ENCODE measurements at places on chromosomes 7 and 10. TPM values are rescaled to one million over a fixed set of nuclear protein-coding genes. Genes with fewer than 3 reads are reported as not detected.

- no peaks in the 10 kb centered on the region for H3K36me3 ChIP-seq
- DNase-seq: no peak
- no peak overlapping the region for H3K4me3 ChIP-seq
- peaks cover 9% of the 10 kb centered on the region for H3K4me1 ChIP-seq
- H3K27ac ChIP-seq: no peak overlapping the region
These were observed 65.1 kb upstream of the MKRN1 start for GRCh38 chr7:140544388-140544826.

The SFTPA2 gene
- not detected for total RNA-seq

The NFE2L3 gene
- total RNA-seq: 2.1 TPM

The TRPV5 gene
- not detected for total RNA-seq

The OR2F1 gene
- not detected for total RNA-seq

DNA sequence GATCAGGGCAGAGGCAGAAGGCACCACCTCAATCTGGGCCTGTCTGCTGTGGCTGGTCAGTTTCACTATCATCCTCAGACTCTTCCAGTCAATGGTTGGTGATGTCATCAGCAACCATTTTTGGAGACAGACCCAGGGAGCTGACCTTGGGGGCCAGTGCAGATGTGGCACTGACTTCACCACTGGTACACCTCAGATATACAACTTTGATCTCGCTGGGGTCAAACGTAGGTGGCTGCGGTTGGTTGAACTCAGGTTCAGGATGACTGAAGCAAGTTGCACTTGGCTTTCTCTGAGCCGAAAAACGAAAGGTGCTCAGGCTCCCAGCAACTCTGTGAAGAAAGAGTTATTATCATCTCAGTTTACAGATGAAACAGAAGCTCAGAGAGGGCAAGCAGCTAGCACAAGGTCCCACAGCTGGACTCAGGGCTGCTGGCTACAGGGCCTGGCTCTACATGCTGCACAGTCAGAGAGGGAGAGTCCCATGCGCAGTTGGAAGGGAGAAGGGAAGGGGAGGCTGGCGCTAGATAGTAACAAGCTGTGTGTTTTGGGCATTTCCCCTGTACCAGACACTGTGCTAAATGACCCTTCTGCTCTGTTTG lies 27.2 kb downstream of the ANKRD16 start:
- H3K27me3 ChIP-seq: no peaks in the 10 kb centered on the region
- H3K4me3 ChIP-seq: no peak overlapping the region
- no peaks in the 10 kb centered on the region for H3K36me3 ChIP-seq
- H3K27ac ChIP-seq: no peak overlapping the region
- peaks cover 4% of the 10 kb centered on the region for H3K4me1 ChIP-seq

DNA sequence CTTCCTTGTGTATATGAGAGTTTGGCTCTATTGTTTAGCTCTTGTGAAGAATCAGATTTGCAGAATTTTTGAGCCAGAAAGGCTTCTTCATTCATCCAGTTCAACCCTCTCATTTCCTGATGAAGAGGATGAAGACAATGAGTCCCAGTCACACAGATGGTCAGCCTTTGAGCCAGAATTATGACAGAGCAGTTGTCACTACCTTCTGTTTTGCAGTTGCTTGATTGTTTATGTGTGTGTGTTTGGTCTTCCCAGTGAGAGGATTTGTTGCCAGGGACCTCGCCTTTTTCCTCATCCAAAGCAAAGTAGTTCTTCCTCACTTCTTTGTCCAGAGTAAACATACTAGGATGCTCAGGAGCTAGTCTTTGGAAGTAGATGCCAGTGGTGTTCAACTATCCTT lies 15.6 kb downstream of the MDFIC start:
- no peak overlapping the region for H3K4me3 ChIP-seq
- H3K27me3 ChIP-seq: no peaks in the 10 kb centered on the region
- H3K4me1 ChIP-seq: peaks cover 45% of the 10 kb centered on the region
- DNase-seq: no peak
- no peak overlapping the region for H3K27ac ChIP-seq

DNA sequence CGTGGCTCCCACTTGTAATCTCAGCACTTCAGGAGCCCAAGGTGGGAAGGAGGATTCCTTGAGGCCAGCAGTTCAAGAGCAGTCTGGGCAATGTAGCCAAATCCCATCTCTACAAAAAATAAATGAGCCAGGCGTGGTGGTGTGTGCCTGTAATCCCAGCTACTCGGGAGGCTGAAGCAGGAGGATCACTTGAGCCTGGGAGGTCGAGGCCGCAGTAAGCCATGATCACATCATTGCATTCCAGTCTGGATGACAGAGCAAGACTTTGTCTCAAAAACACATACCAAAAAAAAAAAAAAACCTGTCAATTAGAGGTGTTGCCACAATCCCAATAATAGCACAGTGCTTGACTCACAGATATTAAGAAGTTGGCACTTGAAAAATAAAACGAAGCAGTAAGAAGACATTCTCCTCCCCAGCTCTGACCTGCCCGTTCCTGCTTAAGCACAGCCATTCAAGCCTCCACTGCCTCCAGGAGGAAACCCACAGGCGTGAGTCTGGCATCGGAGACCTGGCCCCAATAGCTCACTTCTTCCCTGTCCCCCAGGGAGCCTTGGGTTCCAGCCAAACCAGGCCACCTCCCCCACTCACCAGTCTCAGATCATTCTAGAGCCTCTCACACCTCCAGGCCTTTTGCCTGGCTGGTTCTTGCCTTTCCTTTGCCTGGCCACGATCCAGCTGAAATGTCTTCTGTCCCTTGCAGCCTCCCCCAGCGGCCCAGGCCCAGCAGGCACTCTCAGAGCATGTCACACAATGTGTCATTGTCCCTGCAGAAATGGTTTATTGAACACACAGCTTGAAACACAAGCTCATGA lies 45.3 kb upstream of the GTF2I start:
- H3K4me1 ChIP-seq: peaks cover 11% of the 10 kb centered on the region
- no peaks in the 10 kb centered on the region for H3K36me3 ChIP-seq
- no peak overlapping the region for H3K4me3 ChIP-seq
- H3K27ac ChIP-seq: no peak overlapping the region
- no peak for DNase-seq
- H3K27me3 ChIP-seq: no peaks in the 10 kb centered on the region

Measured in naive thymus-derived CD8-positive, alpha-beta T cell (primary cell).